NCI-H510A treated with DMSO at 0.1 percent for 48 hours (cell line): ENCODE measurements at places on chromosomes 2 and 18.
A peak's percentile ranks its signal among the peaks of the same experiment; 100 is the strongest.

GRCh38 chr2:180158961-180159360 lies 151.9 kb upstream of the CWC22 start:
- DNase-seq, result no peak

DNA sequence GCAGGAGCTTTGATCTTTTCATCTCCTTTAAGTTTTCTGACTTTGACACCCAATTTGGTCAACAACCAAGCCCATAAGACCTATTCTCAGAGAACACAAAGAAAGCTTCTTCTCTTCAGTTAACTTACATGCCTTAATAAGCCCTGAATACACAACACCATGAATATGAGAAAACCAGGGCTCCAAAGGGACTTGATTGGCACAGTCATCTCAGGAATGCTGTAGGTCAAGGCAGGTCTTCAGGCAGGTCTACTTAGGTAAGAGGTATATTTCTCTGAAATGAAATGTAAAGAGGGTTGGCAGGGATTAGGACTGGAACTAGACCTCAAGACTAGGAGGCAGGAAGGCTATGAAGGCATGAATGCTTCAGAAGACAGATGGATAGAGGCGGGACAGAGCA lies 24.4 kb upstream of the EIF2AK3 start:
- no peak for DNase-seq

GRCh38 chr2:239946864-239947728 lies 78.0 kb downstream of the NDUFA10 start:
- no peak for DNase-seq

- DNase-seq, result no peak
Measured at GRCh38 chr18:31154181-31154580, 8.5 kb downstream of the DSC1 start.

DNA sequence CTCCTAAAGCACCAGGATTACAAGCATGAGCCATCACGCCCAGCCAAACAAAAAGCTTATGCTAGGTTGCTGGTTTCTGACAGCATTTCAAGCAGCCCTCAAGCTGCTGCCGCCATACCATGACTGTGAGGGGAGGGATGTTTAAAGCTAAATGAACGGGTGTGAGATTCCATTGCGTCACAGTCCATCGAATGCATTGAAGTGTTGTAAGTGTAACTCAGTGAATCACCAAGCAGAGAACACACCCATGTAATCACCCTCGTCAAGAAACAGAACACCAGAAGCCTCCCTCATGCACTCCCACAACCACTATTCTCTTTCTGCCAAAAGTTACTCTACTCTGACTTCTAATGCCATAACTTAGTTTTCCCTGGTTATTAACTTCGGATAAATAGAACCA lies 32.8 kb upstream of the MC5R start:
- no peak for DNase-seq

DNA sequence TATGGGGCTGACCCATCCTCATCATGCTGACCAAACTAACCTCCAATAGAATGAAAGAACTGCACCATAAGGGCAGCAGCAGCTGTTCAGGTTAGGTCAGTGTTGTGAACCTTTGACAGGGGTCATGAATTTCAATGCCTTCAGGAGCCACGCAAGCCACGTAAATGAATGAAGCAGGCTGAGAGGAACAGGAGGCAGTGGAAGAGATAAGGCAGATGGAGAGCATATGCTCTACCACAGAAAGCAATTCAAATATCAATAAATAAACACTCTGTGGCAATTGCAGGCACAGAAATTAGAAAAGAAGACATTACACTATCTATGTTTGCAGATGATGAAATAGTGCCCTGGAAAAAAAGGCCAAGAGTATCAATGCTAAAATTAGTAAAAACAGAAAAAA lies 56.3 kb downstream of the SCG2 start:
- DNase-seq, result no peak

DNA sequence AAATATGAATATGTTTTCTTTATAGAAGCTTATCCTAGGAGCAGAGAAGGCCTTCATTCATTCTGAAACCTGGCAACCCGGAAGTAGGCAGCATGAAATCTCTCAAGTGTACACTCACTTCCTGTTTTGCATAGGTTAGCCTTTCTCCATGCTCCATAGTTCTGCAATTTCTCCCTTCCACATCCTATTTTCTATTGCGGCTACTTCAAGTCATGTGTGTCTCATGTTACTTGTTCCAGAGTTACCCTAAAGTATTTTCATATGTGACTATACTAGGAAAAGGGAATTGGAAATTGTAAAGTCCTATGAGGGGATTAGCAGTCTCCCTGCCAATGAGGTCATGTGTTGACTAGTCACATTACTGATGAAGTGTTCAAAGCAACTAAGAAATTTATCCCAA lies 320.6 kb downstream of the NCKAP5 start:
- DNase-seq, result no peak

DNA sequence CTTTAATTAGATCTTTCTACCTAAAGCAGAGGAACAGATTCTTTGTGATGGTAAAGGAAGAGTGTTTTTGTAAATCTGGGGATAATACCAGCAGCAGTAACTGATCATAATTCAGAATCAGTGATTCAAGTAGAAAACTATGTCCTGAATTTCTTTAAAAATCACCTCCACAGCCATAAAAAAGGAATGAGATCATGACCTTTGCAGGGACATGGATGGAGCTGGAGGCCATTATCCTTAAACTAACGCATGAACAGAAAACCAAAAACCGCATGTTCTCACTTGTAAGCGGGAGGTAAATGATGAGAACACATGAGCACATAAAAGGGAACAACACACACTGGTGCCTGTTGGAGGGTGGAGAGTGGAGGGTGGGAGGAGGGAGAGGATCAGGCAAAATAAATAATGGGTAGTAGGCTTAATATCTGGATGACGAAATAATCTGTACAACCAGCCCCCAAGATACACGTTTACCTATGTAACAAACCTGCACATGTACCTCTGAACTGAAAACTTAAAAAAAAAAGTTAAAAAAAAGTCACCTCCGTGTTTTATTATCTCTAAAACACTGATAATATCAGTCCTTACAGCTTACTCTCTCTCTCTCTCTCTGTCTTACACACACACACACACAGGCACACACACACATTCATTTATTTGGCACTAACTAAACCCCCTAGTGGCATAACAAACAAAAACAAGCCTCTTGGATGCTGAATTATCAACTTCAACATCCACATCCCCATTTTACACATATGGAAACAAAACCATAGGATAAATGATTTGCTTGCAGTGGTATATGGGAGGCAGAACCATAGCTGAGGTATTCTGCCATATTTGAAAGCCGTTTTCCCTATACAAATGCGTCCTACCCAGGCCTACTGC lies 1.4 kb downstream of the TM4SF20 start:
- peak; percentile 16 for DNase-seq

DNA sequence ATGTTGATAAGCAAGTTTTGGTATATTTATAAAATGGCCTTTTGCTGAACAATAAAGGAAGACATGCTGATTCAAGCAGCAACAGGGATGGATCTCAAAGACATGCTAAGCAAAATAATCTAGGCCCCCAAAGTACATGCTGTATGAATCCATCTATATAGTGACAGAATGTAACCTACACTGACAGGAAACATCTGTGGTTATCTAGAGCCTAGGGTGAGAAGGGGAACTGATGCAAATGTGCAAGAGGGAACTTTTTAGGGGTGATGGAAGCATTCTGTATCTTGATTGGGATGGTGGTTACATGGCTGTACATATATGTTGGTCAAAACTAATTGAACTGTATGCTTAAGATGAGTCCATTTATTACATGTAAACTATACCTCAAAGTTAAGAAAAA lies 24.2 kb downstream of the CNRIP1 start:
- DNase-seq, result no peak

DNA sequence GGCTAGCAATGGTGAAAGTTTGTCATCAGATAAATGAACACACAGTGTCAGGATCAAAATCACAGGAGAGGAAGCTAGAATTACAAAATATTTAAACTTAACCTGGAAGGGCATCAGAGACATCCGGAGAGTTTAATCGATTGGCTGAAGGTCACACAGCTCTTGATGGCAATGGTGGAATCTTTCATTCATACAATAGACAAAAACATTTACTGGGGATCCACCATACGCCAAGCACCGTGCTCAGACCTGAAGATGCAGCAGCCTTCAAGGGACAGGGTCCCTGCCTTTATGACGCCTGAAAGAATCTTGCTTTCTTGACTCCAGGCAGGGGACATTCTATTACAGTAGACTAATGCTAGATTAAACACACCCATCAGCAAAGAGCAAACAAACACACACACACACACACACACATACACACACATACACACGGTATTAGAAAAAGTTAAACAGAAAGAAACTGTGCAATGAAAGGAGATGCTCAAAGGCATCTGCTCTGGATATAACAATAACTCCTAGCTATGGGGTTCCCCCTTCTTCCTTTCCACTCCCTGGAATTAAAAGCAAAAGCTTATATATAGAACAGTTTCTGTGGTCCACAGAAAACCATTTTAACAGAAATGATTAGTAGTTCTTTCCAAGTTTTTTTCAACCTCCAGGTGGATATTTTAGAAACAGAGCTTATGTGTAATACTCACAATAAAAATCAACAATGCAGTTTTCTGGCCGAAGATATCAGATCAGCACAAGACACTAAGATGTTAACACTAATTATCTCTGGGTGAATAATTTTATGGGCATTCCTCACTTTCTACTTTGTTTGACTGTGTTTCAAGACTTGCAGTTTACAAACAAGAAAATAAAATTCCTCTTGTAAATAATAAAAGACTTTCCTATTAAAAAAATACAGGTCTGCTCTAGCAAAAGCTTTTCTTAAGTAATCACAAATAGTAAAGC lies 151.7 kb downstream of the ANKRD44 start:
- no peak for DNase-seq

DNA sequence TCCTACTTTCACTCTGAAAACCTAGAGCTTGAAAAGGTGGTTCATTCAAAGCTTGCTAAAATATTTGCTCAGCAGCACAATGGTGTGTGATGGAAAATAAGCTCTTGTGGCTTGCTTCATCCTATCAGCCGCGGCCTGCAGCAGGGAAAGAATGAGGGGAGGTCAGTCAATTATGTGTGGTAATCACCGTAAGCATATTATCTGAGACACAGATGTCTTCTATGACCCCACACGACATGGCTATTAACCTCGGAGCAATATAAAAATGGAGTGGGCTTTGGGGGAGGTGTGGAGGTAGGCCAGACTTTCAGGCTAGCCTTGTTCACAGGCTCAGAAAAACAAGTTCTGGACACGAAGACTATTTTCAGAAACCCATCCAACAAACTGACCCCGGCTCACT lies 98.4 kb upstream of the SIX3 start:
- DNase-seq, result no peak

GRCh38 chr2:123047186-123047585 lies 977.9 kb upstream of the CNTNAP5 start:
- DNase-seq, result no peak
